ENCODE measurements at places on chromosomes 2 and 18.

DNA sequence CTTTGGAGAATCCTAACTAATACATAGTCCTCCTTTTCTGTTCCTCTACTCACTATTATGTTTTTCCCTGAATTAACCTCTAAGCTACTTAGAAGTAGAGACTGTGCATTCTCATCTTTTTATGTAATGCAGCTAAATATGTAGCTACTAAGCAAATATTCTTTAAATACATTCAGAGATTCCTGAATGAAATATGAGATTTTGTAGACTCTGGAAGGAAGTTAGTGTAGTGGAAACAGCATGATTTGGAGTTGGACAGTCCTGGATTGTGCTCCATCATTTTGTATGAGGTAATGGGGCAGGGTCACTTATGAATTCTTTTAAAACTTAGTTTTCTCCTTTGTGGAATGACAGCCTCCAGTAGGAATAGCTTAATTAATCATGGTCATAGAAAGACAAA, 24.7 kb upstream of the NT5C1B start:
- DNase-seq: no peak

GRCh38 chr18:48108136-48108535, 177.7 kb upstream of the SMAD2 start:
- no peak for DNase-seq

- no peak for DNase-seq
Measured at GRCh38 chr2:238563551-238563950, 136.8 kb downstream of the ASB1 start.

DNA sequence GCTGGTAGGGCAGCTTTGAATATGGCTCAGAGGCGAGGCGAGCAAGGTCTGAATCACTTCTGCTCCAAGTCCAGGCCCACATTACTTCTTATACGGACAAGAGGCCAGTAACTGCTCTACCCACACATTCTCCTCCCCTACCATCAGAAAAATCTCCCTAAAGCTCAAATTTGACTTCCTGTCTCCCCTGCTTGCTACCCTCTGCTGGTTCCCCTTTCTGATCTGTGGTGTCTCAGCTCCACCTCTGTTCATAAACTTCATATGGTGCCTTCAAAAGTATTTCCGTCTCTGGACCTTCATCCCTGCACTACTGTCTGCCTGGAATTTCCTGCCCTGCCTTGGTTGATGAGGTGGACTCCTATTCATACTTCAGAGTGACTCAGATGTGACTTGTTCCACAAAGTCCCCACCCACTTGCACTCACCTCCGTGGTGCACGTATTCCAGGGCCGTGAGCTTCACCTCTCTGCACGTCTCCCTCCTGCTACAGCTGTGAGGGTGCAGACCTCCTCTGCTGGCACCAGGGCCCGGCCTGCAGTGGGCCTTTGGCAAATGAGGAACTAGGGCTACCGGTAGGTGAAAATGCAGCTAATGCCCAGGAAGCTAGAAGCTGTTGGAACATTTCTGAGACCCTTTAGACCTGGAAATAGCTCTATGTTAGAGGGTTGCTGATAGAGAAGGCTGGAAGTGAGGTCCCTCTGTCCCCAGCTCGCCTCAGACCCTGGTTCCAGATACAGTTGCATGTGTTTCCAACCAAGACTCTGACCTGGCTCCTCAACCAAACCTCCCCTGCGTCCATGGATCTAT, 24.6 kb upstream of the KCMF1 start:
- DNase-seq: peak; percentile 78

DNA sequence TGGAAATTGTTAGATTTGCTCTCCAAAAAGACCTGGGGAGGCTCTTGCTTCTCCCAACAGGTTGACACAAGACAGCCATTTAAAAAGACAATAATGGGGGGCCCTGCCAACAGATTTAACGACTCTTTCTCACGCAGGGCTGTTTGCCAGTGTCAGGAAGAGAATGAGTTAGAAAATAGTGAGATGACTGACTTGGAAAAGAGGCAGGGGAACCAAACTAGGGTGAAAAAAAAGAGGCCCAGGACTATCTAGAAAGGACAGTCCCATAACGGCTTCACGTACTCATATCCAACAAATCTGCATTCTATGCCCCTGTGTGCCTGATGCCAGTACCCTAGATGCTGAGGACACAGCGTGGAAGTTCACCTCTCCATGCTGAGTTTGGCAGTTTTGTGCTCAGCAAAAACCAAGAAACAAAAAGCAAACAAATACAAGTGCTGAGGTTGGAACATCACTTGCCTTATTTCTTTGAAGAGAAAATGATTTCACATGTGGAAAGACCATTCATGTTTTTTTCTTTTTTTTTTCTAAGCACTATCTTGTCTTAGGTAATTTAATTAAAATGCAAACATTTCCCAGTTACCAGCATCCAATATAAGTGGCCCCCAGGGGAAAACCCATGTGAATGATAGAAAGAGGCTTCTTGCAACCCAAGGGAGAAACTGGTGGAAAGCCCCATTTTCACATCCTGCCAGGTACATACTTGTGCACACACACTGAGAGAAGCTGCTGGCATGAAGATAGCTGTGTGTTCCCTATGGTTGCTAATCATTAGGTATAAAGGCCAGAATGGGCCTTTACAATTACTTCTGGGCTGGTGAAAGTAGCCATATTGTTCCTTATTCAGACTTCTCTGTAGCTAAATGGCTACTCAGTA, 10.6 kb upstream of the WIPF1 start:
- peak; percentile 40 for DNase-seq

- DNase-seq: no peak
Measured at GRCh38 chr2:201344663-201345366, 12.3 kb downstream of the FLACC1 start.

DNA sequence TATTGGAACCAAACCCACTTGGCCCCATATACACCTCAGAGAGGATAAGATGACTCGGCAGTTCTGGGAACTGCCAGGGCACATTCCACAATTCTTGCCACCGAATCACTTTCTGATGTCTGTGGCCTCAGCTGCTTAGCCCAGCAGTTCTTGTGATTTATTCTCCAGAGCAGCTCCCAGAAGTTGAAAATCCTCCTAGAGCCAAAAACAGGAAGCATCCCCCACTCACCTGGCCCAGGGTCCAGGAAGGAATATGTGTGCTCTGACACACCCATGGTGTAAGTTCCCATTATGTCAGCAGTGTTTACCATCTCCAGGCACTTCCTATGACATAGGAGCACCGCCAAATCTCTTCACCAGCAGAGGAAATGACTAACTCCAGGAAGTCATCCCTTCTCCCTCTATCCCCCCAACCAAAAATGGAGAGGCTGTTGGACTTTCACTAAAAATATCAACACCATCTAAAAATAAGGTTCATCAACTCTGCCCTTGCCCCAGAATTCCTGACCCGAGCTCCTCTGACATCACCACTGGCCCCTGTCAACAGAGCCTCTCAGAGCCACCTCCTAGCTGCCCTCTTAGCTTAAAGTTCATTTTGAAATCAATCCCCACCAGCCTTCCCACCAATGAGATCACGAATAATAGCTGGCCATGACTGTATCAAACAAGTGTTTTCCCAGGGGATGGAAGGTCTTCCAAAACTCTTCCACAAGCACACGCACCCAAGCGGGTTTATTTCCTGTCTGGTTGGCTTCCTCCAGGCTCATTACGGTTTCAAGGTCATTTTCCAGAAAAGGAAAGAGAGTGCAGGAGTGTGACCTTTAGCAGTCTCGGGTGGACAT, 223.1 kb upstream of the PARD3B start:
- DNase-seq: no peak

GRCh38 chr2:162025121-162025911, 48.7 kb downstream of the DPP4 start:
- no peak for DNase-seq

DNA sequence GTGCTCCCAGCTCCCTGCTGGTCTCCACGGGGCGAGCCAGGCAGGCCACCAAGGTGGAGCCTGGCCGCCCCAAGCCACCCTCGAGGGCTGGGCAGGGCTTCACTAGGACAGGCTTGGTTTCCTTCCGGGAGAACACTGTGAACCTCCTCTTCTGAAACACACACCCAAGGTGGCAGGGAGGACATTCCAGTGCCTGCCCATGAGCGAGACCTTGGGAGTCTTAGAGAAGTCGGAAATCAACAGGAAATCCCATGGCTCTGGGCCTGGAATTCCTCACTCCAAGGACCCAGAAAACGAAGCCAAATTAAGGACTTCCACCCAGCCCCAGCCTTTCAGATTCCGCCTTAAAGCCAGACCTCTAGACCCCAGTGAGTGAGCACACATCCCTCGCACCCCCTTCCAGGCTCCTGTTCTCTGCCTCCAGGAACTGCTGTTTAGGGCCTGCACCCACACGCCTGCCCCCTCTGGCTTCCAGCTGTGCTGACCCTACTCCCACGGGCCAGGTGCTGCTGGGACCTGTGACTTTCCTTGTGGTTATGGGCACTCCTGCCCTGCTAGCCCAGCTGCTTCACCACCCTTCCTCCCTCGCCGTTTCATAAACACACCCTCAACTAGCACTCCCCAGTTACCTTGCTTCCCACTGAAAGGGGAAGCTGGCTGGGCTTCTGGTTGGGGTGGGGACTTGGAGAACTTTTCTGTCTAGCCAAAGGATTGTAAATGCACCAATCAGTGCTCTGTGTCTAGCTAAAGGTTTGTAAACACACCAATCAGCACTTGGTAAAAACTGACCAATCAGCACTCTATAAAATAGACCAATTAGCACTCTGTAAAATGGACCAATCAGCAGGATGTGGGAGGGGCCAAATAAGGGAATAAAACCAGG, 13.7 kb downstream of the GPR17 start:
- DNase-seq: no peak

GRCh38 chr2:232321156-232321816, 57.3 kb upstream of the ALPP start:
- DNase-seq: no peak

- DNase-seq: no peak
Measured at GRCh38 chr2:16617282-16618266, 48.1 kb downstream of the CYRIA start.

DNA sequence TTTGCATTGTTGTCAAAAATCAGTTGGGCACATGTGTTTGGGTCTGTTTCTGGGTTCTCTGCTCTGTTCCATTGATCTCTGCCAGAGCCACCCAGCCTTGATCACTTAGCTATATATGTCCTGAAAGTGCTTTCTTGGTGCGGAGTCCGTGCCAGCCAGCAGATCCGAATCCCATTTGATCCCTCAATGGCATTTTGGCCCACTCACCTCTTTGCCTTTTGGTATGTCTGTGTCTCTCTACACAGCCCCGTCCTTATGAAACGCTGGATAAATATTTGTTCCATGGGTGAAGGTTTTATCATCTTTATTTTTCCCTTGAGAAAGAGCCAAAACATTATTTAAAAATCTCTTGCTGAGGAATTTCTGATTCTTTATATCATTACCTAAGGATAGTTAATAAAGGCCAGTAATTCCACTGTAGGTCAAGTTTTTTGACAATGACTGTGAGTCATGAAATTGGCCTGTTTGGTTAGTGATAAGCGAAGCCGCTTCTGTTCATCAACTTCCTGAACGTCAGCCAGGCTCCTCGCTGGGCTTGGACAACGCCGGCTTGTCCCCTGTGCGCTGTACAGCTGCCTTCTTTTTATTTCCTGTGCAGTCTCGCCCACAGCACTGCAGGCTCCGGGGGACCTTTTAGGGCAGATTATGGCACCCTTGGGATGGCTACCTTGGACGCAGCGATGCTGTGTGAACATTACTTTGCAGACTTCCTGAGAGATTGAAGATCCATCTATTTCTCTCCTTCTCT, 24.9 kb downstream of the MTCL1 start:
- no peak for DNase-seq

DNA sequence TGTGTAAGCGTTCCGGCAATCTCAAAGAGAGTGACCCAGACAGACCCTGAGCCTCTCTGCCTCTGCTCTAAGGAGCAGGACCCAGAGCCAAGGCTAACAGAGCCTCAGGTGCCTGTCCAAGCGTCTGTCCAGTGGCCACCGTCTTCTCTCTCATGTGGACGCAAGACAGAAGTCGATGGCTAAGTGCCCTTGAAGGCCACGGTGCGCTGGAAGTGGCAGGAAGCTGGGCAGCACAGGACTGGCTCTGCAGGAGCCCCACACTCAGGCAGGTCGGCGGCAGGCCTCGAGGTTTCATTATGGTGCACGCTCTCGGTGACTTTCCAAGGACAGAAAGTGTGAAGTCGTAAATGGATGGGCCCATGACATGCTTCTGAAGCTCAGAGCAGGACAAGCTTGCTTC, 49.1 kb downstream of the HDAC4 start:
- DNase-seq: no peak

- DNase-seq: no peak
Measured at GRCh38 chr2:14712111-14712510, 79.6 kb downstream of the LRATD1 start.

- DNase-seq: no peak
Measured at GRCh38 chr2:84785950-84786349, 94.9 kb downstream of the TRABD2A start.

GRCh38 chr2:26333293-26333692, 12.7 kb upstream of the SELENOI start:
- no peak for DNase-seq

- DNase-seq: no peak
Measured at GRCh38 chr2:109089602-109090300, 39.3 kb upstream of the SH3RF3 start.

DNA sequence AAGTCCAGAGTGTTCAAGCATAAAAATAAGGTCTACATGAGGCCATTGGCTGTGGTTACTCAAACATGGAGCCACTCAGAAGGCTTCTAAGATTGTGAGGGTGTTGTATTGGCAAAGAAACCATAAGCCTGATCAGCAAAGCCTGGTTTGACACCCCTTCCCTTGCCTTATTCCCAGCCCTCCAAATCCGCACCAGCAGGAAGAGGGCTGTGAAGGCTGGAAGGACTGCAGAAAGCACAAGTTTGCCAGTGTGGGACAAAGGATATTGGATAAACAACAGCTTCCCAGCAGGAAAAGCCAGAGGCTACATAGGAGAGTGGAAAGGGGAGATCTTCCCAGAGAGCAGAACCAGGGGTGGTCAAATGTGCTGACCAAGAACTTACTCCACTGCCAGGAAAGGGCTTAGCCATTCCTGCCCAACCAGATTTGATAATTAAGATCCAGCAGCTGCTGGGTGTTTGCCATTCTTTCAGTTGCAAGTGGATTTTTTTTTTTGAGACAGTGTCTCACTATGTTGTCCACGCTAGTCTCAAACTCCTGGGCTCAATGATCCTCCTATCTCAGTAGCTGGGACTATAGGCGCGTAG, 1.5 kb upstream of the PRKAG3 start:
- DNase-seq: no peak

DNA sequence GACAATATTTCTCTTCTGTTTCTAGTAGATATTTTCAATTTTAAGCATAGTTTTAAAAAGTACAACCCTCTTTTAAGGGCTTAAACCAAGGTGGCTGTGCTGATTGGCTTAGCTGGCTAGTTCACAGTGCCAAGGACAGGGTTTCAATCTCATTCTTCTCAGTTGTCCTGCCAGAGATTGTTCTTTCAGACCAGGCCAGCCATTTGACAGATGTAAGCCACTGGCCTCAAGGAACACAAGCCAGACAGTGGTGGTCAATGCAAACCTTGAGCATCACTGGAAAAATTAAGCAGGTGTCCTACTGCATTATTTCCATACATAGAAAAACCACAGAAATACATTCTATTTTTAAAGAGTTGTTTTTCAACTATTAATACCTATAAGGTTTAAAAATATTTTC, 5.9 kb downstream of the RNF103 start:
- no peak for DNase-seq

DNA sequence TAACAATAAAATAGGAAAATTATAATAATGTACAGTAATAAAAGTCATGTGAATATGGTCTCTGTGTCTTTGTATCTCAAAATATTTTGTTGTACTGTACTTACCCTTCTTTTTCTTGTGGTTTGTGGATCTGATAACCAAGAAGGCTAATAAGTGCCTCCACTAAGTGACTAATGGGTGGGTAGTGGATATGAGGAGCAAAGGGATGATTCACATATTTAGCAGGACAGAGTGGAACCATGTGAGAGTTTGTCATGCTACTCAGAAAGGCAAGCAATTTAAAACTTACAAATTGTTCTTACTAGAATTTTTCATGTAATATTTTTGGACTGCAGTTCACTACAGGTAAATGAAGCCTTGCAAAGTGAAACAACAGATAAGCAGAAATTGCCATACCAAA, 1241.2 kb upstream of the CDH2 start:
- DNase-seq: no peak
